Kidney epithelial cell (primary cell): ENCODE measurements at places on chromosomes 2 and 18.

- no peak for DNase-seq
Observed at GRCh38 chr2:10482913-10483312, 34.8 kb upstream of the ODC1 start.

- DNase-seq, result no peak
Observed at GRCh38 chr2:129139380-129139779, 820.7 kb upstream of the HS6ST1 start.

GRCh38 chr2:144894612-144895599, 375.0 kb upstream of the ZEB2 start:
- DNase-seq, result no peak

GRCh38 chr2:156511803-156512202, 75.6 kb downstream of the GPD2 start:
- DNase-seq, result no peak

- DNase-seq, result no peak
Observed at GRCh38 chr2:102103992-102104871, 38.3 kb upstream of the IL1R1 start.
